ENCODE measurements at places on chromosomes 12 and 14. TPM values are rescaled to one million over a fixed set of nuclear protein-coding genes. Genes with fewer than 3 reads are reported as not detected.

TSPAN19 gene
- not detected for total RNA-seq

DNA sequence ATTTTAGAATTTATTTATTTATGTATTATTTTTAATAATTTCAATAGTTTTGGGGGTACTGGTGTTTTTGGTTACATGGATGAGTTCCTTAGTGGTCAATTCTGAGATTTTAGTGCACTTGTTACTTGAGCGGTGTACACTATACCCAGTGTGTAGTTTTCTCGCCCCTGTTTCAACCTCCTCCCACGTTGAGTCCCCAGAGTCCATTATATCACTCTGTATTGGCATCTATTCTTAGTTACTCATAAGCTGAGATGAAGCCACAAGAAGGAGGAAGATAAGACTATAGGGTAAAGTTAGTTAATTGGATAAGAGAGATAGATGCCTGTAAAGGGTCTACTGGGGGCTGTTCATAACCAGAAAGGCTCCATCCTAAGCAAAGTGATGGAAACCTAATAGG, 4.0 kb downstream of the C1S start:
- H3K4me1 ChIP-seq = no peaks in the 10 kb centered on the region
- no peaks in the 10 kb centered on the region for H3K27me3 ChIP-seq
- no peaks in the 10 kb centered on the region for H3K36me3 ChIP-seq
- DNase-seq = no peak

AQP6 gene
- total RNA-seq = not detected

- DNase-seq = no peak
- no peaks in the 10 kb centered on the region for H3K27me3 ChIP-seq
- H3K4me3 ChIP-seq = no peak overlapping the region
- no peak overlapping the region for H3K27ac ChIP-seq
Measured at GRCh38 chr12:115830633-115831032, 446.9 kb downstream of the MED13L start.

PAX9 gene
- total RNA-seq = 23.4 TPM

DNA sequence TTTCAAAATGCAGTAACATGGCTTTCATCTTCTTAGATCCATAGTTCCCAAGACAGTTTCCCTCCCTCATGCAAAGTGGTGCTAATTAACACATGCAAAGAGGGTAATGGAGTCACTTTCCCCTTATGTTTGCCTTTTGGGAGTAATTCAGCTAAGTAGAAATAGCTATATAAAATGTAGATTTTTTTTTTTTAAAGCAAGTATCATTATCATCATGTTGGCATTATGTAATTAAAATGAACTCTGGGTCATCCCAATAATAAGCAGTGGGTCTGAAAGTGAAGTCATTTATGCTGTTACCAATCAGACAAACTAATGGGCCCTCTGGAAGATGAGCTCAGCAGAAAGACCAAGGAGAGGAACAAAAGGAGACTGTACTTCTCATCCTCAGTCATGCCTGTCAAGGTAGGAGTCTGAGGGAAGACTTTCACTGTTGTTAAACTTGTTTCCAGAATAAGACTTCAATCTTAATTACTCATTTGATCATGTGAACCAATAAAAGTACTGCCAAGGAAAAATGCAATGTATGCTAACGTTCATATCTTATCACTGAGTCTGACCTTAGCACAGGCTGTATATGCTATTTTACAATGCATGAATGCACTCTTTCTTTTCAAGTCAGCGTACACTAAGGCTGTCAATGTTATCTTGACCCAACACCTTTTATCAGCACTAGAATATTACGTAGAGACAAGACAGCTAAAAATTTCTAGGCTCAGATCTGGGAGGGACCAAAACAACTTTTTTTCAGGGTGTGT, 26.8 kb downstream of the AREL1 start:
- peaks cover 42% of the 10 kb centered on the region for H3K36me3 ChIP-seq
- no peaks in the 10 kb centered on the region for H3K4me1 ChIP-seq
- DNase-seq = no peak
- no peaks in the 10 kb centered on the region for H3K27me3 ChIP-seq
- no peak overlapping the region for H3K27ac ChIP-seq

DNA sequence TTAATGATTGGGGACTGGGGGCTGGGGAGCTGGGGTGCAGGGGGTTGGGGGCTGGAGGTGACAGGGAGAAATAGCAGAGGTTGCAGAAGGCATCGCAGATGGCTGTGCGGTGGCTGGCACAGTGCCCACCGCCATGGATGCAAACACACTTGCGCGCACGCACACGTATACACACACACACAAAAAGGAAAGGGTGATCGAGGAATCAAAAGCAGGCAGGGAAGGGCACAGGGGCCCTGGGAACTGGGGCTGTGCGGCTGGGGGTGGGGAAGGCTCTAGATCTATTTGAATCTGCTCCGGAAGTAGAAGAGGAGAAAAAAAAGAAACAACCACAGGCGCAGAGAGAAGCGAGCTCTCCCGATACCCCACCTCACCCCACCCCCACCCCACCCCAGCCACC, 39.4 kb downstream of the ZFHX2 start:
- peak overlapping the region; percentile 27 for H3K4me3 ChIP-seq
- H3K27me3 ChIP-seq = no peaks in the 10 kb centered on the region
- H3K4me1 ChIP-seq = peaks cover 5% of the 10 kb centered on the region
- peak; percentile 22 for DNase-seq
- H3K36me3 ChIP-seq = no peaks in the 10 kb centered on the region
